ENCODE measurements at places on chromosomes 12 and 14.
A peak's percentile ranks its signal among the peaks of the same experiment; 100 is the strongest.

DNA sequence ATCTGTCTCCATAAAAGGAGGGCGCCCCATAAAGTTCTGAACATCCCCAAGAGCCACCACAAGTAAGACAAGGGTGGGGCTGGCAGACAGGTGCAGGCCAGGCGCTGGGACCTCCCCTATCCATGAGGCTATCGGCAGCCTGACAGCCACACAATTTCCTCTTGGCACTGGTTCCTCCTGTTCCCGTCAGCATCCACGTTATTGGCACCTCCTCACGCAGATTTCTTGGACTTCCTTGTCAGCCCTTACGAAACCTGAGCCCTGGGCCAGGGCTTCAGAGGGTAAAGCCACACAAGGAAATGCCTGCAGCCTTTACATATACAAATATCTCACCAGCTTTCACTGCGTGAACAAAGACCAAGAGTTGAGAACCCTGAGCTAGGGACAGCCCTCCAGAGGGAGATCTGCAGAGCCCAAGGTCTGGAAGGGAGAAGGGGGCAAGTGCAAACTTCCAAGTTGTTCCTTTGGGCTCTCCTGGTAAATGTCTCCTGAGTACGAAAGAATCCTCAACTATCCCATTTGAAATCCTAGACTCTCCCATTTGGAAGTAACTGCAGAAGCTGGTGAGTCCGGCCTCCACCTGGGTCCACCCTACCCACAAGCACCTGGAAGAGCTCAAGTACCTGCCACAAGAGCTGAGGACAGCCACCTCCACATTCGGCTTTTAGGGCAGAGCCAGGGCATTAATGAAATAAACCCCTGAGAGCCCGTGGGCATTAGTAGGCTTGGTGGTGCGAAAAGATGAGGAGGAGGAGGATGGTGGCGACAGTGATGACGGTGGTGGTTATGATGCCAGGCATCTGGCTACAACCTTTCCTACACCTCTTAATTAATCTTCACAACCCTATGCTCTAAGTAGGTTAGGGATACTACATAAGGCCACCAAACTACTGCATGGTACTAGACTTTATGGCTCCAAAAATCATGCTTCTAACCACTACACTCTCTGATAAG lies 5.5 kb upstream of the TC2N start:
- DNase-seq = no peak

DNA sequence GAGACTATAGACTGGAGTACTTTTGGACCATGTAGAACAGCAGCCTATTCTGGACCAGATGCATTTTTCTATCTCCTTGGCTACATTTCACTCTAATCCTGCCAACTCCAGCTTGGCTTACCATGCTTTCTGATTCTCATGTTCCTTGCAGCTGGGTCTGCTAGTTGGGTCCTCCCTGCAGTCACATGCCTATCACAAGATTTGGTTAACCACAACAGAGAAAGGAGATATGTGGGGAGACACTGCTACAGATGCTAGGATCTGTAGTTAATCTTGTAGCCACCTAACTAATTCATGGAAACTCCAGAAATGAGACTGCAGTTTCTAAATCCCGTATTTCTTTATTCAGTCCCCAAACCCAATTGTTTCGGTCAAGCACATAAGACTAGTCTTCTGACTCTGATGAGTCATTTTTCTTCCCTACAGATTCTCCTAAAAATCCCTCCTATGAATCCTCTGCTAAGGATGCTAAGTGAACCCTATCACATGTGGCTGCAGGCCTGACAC lies 410.6 kb downstream of the DAD1 start:
- no peak for DNase-seq

DNA sequence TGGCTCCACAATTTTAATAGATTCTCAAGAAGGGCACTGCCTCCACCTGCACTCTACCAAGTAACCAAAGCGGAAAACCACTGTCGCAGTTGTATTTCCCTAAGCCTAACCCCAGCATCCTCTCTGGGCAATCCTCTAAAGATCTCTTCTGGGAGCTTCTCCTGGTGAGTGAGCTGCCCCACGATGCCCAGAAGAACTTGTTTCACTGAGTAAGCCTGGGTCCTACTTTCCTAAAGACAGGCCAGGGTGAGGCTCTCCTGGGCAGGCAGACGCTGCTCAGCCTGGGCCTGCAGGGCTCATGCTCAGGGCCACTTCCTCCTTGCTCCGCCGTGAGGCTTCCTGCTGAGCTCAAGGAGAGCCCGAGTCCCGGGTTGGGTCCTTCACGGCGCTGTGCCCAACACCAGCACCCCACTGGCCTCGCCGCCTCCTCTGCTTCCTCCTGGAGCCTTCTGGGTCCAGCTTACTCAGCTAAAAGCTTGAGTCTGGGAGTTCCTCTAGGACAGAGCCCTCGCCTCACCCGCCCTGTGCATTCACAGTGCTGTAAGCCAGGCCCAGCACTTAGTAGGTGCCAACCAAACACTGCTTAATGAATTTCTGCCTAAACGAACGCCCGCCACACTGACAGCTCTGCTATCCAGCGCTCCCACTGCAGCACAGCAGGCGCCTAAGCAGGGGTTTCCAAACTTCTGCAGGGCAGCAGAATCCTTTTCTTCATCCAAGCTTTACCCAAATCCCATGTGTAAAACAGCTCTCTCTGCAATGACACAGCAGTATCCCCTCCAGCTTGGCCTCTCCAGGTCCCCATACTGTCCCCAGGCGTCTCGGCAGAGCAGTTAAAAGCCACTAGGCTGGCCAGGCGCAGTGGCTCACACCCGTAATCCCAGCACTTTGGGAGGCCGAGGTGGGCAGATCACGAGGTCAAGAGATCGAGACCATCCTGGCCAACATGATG lies 5.7 kb downstream of the RAB35 start:
- DNase-seq = no peak

GRCh38 chr12:25859976-25860375 lies 98.5 kb upstream of the RASSF8 start:
- DNase-seq = no peak

- DNase-seq = no peak
Observed at GRCh38 chr12:5864301-5864700, 80.8 kb downstream of the ANO2 start.

DNA sequence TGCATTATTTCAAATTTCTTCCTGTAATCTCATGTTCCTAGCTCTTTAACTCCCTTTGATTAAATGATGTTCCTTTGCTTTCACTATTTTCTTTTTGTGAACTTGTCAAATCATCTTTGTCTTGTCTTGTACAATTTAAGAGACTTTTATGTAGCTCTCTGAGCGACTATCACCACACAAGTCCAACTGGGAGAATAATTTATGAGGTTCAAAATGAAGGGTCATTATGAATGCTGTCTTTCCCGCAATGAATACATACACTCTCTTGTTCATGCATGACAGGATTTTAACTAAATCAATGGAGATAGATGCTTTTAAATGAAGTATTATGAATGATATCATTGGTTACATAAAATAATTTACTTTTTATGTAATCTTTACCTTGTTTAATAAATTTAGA lies 407.4 kb downstream of the PAWR start:
- DNase-seq = peak; percentile 29

GRCh38 chr12:131896811-131897270 lies 2.4 kb downstream of the ULK1 start:
- DNase-seq = no peak

- no peak for DNase-seq
Observed at GRCh38 chr12:124018539-124018938, 45.5 kb downstream of the ZNF664 start.

- peak; percentile 94 for DNase-seq
Observed at GRCh38 chr14:29741909-29742401, 185.7 kb downstream of the PRKD1 start.

- DNase-seq = no peak
Observed at GRCh38 chr14:32623300-32624093, 294.4 kb downstream of the AKAP6 start.

GRCh38 chr12:10771132-10771733 lies 31.2 kb downstream of the TAS2R7 start:
- DNase-seq = peak; percentile 11

GRCh38 chr12:107178776-107179175 lies 85.4 kb upstream of the CRY1 start:
- DNase-seq = no peak

- no peak for DNase-seq
Observed at GRCh38 chr12:113346353-113346752, 11.4 kb upstream of the SLC8B1 start.

- no peak for DNase-seq
Observed at GRCh38 chr14:21820631-21821030, 147.0 kb upstream of the OR4E1 start.

- peak; percentile 77 for DNase-seq
Observed at GRCh38 chr12:48998497-48999353, 450 bp downstream of the DDN start.
